Lung microvascular endothelial cell (primary cell): ENCODE measurements at places on chromosomes 5 and 9. TPM values are rescaled to one million over a fixed set of nuclear protein-coding genes. Genes with fewer than 3 reads are reported as not detected.

Gene CORO2A
- 0.20 and 0.22 TPM in 2 replicates for total RNA-seq

Gene ZNF622
- total RNA-seq = 23.3 and 33.5 TPM in 2 replicates

Gene GPR151
- total RNA-seq = not detected in 2 replicates

- DNase-seq = no peak
These were observed 41.4 kb upstream of the CTNNA1 start for GRCh38 chr5:138711811-138712210.

Gene PLGRKT
- 5.0 and 5.2 TPM in 2 replicates for total RNA-seq

DNA sequence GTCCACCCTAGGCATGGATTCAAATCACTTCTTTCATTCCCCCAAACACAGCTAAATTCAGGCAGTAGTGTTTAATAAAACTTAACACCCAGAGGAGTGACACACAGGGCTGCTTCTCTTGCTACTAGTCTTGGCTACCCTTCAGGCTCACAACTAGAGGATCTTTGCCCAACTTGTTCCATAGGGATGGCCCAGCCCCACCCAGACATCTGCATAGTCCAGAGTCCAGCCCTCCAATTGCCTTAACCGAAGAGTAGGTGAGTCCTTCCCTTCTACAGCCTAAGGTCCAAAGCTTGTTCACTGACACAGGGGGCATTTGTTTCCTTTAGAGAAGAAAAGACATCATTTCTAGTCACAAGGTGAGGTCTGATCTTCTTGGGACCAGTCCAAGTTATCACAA is 15.2 kb upstream of the RXFP3 start:
- no peak for DNase-seq

DNA sequence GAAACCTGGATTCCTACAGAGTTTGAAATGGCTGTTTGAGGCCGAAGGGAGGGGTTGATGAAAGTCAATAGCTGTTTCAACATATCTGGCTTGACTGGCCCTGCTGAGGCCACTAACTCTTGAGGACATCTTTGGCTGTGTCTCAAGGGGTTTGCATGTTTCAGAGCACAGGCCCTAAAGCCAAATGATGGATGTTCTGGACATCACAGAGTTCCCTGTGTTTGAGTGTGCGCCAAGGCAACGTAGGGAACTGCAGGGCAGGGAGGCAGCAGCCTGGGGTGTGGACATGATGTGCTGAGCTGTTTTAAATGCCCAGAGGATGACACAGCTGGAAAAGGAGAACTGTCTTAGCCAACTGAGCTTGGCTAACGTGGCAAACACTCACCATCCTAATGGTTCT is 89.6 kb downstream of the RAPGEF1 start:
- DNase-seq = no peak

DNA sequence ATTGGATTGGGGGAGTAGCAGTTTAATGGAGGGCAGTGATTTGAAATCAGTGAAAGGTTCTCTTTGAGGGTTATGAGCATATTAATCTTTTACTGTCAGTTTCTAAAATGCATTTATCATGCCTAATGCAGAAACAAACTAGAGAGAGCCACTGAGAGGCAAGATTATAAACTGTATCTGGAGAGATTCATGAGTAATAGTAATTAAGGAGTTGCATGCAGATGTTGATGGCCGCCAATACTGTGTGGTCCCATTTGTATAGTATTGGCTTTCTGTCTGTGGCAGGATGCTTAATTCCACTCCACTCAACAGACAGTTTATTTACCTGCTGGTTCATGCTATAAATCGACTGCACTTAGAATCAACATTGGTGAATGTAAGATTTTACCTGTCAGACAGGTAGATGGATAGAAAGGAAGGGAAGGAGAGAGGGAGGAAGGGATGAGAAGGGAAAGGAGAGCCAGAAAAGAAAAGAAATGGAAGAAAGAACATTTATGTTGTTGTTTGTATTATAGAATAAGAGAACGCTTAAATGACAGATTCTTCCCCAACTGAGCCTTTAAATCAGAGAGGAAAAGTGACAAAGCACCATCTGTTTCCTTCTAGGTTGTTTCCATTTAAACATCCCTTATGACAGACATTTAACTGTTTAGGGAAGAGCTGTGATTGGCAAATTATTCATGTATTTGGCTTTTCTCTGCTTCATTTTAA is 146.5 kb downstream of the PAM start:
- DNase-seq = peak; percentile 74

DNA sequence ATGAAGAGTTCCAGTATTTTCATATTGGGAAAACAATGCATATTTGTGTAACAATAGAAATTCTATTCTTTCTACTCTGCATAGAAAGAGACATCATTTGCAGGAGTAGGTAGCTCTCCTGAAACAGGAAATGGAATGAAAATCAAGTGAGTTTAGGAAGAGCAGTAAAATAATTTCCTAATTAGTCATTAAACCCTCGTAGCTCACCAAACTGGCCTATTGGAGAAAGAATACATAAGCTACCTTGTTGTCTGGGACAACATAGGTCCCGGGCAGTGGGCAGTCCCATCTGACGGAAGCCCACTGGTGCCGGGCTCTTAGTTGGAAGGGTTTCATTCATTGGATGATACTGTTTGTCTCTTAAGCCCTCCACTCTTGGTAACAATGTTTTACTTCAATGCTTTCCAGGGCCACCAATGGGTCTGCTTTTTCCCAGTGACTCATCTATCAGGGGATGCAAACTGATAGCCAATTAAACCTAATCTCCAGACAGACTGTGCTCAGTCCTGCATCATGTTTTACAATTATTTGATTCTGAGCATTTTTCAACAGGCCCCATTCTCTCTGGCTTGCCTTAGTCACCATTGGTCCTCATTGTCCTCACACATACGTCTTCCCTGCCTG is 46.5 kb downstream of the GNA14 start:
- DNase-seq = peak; percentile 50

GRCh38 chr9:94767331-94768072 is 41.0 kb downstream of the AOPEP start:
- no peak for DNase-seq
